ELR (cell line): ENCODE measurements at places on chromosomes 2 and 18.
A peak's percentile ranks its signal among the peaks of the same experiment; 100 is the strongest.

DNA sequence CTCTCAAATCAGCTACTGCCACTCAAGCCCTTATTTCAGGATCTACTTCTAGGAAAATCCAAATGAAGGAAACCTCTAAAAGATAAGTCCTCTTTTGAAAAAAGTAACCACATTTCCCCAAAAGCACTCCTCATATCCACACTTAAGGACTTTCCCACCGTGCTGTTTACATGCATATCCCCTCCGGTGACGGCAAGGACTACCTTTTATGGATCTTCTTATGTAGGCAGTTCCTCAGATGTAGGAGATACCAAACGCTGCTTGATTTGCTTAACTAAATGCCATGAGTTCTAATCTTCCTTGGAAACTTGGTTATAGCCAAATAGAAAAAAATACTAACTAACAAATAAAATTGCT is 6.9 kb upstream of the TMEM87B start:
- DNase-seq, result no peak

- DNase-seq, result peak; percentile 41
These were observed 73.5 kb upstream of the NEDD4L start for GRCh38 chr18:57970356-57971095.

DNA sequence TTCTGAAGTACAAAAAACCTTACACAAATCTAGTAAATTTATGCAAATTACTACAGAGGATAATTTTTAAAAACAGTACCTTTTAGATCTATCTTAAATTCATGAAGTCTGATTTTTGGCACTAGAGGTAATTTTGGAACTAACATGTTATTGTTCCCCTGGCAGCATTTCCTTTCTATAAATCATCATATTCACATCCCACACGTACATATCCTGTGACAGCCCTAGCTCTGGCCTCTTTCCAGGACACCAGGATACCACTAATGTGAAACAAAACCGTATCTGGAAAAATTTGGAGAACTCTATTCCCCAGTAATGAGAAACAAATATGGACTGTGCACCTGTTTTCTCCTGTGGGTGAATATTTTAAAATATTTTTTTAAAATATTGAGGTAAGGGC is 14.0 kb upstream of the BIRC6 start:
- DNase-seq, result no peak

DNA sequence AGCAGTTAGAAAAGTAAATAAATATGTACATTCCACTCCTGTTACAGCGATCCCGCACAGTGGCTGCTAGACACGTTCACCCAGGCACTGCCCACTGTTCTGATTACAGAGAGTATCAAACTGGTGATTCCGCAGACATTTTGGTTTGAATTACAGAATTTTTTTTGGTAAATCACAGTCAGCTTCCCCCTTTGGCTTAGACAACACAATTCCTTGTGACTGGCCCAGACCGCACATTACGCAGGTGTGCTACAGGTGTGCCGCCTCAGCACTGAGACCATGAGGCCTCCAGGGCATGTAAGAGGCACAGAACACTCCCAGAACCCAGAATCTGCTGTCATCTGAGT is 112.3 kb downstream of the PXDN start:
- peak; percentile 57 for DNase-seq

DNA sequence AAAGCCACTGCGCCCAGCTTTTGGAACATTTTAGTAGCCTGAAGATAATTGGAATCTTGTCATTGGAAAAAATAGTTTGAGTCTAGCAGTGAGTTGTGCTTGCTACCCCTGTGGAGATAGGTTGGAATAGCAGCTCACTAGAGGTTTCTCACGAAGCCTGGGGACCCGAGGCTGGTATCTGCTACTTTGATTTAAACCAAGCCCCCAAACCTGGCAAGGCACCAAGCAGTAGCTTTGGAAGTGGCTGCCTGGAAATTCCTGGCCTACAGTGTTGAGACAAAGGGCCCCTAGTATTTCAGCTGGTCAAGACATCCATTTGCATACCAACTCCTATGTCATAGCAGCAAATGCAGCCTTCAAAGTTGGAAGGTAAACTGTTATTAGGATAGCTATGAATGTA is 42.1 kb downstream of the NOP58 start:
- DNase-seq, result peak; percentile 33

DNA sequence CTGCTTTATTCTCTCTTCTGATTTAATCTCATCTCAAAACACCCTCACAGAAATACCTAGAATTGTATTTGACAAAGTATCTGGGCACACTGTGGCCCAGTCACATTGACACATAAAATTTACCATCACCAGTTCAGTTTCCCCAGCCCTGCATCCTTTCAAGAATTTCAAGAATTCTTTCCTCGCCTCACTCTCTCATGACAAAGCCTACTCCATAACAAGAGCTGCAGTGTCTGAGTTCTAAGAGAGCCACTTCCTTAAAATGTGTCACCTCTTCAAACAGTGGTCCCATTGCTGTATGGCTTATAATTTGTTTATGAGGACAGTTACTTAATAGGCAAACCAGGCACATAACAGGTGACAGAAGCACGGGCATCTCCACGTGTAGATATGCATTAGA is 90.9 kb upstream of the STK39 start:
- DNase-seq, result peak; percentile 10

DNA sequence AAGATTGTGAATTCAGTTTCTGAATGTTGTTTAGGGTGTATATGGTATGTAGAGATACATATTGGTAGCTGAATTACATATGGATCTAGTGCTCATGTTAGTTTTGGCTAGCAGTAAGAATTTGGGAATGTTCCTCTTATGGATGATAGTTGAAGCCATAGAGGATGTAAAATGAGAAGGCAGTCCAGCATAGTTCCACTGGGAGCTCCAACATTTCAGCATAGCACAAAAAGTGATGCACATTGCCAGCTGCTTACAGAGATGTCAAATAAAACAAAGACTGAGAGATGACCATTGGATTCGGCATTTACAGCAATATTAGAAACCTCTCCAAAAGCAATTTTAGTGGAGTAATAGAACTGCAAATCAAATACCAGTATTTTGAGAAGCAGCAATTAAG is 77.4 kb downstream of the EML4 start:
- no peak for DNase-seq

- no peak for DNase-seq
These were observed 906.6 kb upstream of the CDH2 start for GRCh38 chr18:29083545-29083944.
